ENCODE measurements at places on chromosomes 2 and 18.

- no peak for DNase-seq
These were observed 166.9 kb upstream of the EPB41L3 start for GRCh38 chr18:5710676-5711075.

DNA sequence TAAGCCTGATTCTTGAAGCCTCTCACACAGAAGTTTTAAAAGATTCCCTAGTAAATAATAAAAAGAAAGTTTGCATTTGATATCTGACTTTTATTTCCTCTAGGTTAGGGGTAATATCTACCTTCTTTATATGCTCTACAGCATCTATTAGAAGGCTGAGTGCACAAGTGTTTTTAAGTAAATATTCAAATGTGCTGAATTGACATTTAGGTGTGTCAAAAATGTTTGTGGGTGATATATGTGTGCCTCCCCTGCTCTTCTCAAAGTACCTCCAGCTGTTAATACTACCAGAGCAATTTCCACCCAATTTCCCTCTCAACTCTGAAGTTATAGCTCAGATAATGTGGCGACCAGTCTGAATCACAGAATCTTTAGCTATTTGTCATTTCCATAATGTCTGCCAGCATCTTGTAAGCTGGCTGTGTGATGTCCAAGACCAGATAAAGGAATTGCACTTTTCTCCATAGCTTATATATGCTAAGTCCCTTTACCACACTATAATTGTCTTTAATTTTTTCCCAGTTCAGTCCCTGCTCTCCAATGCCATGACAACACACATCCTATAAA lies 24.4 kb upstream of the ERMN start:
- no peak for DNase-seq

DNA sequence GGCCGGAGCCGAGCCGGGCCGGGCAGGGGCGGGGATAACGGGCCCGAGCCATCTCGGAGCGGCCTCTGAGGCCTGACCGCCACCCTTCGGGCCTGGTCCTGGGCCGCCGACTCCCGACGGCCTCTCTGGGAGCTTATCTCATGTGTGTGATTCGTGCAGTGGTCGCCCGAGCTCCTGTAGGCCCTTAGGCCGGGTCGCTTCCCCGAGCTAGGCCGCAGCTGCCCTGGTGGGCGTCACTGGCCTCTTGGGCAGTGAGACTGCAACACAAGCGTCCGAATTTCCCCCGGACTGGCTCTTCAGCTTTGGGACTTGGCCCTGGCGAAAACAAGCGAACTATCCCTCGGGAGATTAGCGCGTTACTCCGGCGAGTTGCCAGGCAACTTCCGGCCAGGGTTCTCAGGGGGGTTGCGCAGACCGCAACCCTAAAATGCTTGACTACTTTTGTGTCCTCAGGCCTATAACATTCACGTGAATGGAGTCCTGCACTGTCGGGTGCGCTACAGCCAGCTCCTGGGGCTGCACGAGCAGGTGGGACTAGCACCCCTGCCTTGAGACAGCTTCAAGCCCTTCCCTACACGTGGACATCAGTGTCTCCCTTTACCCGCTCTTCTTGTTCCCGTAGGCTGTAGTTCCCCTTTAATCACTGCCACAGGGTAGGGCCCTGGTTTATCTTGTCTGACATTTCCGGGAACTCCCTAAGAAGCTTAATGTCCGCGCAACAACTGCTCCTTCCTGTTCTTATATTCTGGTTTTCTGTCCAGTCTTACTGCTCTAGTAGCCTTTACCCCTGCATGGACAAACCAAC lies 602 bp downstream of the SNX17 start:
- DNase-seq, result peak; percentile 10

DNA sequence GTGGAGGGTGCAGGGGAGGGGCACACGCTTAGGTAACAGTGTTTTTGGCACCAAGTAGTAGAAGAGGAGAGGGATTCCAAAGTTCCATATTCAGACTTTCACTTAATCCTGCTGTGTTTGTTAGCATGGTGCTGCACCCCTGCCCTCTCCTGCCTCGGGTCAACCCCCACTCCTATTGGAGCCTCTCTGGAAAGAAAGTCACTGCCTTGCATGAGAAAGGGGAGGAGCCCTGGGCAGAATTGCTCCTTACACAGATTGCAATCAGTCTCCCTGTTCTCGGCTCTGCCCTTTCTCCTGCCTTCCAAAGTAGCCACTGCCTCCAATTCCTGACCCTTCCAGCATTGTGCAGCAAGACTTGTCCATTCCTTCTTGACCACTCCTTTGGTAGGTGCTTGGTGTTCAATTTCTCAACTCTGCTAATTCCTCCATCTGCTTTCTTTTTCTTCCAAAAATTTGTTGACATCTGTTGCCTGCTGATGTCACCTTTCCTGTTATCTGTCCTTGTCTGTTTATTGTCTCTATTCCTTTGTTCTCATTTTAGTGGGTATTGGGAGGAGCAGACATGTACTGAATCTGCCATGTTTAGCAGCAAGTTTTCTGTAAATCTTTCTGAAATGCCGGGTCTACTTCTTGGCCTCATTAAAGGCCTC lies 225.4 kb downstream of the LOXHD1 start:
- no peak for DNase-seq

- no peak for DNase-seq
These were observed 34.0 kb downstream of the UGP2 start for GRCh38 chr2:63875559-63876245.

DNA sequence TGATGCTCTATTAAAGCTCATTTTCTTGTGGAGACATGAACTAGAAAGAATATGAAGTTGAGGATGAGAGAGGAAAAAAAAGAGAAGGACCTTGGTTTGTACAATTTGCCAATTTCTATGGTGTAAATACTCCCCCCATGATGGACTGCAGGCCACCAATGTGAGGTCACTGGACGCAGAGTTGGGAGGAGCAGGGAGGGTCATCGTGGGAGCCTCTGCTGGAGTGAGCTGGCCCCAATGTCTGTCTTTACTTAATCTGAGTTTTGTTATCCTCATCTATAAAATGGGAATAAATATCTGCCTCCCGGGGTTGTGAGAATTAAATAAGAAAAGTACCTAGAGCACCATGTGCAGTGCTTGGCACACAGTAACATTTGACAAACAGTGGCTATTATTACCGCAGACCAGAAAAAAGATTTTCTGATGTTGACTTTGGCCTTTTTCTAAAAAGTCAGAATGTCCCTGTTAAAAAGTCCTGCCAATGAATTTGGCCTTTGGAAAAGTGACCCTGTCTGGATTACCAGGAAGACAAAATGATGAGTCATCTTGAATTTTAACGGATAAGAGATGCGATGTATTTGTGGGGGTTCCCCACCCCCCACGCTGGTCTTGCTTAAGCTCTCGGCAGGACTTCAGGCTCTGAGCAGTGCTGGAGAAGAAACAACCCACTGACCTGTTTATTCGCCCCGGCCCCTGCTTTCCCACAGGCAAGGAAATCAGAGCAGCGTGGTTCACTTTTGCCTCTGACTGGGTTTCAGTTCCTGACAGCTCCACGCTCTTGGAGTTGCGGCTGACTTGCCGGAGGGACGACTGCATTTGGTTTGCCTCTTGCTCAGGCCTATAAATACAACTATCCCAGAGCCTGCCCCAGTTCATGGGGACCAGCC lies 50.3 kb upstream of the FOSL2 start:
- DNase-seq, result no peak

- no peak for DNase-seq
These were observed 76.7 kb downstream of the TCF4 start for GRCh38 chr18:55511277-55511676.

- DNase-seq, result no peak
These were observed 138.0 kb downstream of the EPHA4 start for GRCh38 chr2:221434142-221434541.

DNA sequence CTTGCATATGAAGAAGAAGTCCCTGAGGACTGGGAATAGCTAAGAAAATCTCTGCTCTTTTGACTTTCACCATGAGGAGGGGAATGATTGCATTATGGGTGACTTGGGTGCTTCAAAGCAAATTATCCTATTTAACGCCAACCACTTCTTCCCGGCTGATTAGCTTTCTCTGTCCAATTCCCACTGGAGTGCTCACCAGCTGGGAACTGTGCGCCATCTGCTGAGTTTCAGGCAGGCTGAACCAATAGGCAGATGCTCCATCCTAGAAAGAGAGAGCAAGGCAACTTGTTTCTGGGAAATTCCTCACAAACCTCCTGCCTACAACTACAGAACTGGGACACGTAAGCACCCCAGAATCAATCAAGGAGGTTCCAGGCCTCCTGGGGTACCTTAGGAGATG lies 49.4 kb downstream of the POLE4 start:
- peak; percentile 85 for DNase-seq

DNA sequence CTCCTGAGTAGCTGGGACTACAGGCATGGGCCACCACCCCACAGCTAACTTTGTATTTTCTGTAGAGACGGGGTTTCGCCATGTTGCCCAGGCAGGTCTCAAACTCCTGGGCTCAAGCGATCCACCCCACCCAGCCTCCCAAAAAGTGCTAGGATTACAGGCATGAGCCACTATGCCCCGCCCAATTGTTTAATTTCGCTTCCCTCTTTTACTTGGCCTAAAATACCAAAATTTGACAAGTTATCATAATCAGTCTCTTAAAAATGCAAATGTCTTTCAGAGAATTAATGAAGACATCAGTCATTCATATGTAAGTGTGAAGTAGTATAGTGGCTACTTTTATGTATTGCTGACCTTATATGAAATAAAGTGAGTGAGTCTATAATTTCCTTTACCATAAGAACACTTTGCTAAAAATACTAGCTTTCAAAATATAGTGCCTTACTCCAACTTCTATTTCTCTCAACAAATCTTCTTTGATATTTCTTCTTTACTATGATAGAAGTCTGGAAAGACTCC lies 9.8 kb downstream of the FBXO11 start:
- no peak for DNase-seq

GRCh38 chr2:37570773-37571586 lies 100.5 kb downstream of the CDC42EP3 start:
- no peak for DNase-seq

- DNase-seq, result no peak
These were observed 18.4 kb downstream of the ZC3H6 start for GRCh38 chr2:112293636-112294401.

- DNase-seq, result no peak
These were observed 59.0 kb downstream of the PRKCE start for GRCh38 chr2:45710468-45710867.

GRCh38 chr2:239514754-239515530 lies 114.1 kb upstream of the HDAC4 start:
- DNase-seq, result no peak

DNA sequence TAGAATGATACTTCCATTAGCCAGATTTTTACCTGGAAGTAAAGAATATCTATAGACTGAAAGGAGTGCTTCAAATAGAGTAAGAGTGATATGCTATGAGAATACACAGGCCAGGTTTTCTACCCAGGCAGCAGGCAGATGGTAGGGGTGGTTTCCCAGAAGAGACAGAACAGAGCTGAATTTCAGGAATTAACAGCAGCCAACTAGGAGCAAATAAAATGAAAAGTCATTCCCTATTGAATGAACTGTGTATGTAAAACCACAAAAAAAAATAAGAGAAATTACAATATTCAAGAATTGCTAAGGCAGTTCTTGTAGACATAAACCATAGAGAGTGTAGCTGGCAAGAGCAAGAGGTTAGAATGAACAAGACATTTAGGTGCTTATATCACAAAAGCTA lies 336.8 kb downstream of the KCNJ3 start:
- peak; percentile 16 for DNase-seq

DNA sequence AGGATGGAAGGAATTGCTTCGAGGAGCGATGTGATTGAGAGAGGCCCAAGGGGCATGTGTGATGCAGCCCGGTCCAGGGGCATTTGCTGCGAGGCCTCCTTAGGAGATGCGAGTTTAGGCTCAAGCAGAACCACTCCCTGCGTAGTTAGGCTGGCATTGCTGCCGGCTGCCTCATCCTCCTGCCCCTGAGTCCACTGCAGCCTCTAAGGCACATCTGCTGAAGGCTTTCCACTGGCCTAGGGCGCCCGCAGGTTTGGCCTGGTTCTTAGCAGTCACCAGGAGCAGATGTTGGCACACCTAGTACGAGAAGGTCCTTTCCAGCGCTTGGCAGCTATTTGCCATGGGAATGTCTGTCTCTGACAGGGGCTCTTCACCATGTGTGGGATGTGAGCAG lies 20.7 kb downstream of the INPP5D start:
- DNase-seq, result no peak

DNA sequence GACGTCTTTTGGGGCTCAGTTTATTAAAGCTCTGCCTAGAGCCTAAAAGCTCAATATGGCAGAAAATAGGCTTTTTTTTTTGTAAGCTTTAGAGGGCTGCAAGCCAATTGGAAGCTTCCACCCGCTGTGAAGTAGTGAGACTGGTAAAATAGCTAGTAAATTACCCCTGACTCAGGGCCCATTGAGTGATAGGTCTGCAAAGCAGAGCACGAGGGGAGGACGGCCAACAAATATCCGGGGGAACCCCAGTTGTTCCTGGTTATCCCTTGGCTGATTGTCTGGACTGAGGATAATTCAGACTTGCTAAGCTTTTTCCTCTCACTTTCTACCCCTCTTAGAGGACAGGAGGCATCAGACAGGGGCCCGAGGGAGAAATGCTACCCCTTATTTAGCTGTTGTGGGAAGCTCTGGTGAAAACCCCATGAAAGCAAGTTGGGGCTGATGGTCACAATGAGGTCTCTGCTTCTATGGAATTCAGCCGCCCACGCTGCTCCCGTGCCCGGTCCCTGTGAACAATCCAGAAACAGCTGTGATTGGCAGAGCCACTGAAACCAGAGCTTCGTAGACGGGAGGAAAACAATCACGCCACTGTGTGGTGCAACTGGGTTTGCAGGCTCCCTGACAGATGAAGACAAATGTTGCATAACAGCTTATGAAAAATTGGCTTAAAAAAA lies 141.9 kb upstream of the LGALSL start:
- DNase-seq, result peak; percentile 13

DNA sequence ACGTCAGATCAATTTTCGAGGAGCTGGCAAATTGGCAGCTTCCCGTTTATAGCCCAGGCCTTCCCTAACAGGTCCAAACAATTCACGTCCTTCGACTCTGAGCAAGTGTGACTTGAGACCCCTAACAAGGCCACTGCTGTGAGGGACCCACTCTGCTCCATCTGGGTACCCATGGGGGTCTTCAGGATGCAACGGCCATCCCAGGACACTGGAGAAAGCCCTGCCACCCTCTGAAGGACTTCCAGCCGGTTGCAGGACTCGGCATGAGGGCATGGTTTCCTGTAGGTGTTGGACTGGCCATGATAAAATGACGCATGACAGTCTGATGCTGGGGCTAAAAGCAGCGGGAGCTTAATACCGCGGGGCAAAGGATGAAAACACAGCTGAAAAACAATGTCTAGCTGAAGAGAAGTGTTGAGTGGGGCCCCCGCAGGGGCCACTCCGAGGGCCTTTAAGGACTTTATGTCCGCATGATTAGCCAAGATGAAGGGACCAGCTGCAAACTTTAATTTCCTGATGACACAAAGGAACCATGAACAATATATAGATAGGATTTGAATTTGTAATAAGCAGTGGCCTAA lies 113.3 kb upstream of the ZNF521 start:
- DNase-seq, result no peak

GRCh38 chr2:3742743-3743508 lies 39.6 kb downstream of the DCDC2C start:
- DNase-seq, result no peak

- no peak for DNase-seq
These were observed 291.3 kb downstream of the BCL11A start for GRCh38 chr2:60262178-60262577.
